ENCODE measurements at places on chromosomes 2 and 18.

DNA sequence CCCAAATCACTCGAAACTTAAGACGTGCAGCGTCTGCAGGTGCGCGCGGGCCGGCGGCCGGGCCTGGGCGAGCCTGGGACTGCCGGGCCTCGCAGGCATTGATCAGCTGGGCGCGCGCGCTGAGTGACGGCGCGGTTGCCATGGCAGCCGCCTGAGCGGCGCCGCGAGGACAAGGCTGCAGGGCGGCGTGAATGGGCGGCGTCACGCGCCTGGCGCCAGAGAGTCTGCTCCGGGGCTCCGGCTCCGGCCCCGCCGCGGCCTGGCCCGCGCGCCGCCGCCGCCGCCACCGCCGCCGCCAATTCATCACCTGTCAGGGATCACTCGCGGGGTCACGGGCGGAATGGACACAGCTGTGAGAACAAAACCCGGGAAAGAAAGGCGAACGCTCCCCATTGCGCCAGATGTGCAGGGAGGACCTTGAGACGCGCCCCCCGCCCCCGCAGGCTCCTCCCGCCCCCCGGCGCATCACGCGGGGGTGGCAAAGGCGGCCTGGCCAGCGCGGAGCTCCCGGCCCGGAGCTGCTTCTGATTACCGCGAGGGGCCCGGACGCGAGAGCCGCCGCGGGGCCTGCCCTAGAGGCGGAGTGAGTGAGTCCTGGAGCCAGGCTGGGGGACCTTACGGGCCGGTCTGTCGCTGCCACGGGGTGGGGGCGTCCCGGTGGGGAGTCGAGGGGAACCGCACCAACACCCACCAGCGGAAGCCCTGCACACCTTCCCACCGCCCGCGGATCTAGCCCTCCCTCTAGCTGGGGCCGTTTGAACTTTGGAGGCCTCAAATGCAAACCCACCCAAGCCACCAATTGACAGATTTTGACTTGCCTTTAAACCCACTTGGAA, 2.9 kb upstream of the ID2 start:
- peak; percentile 89 for DNase-seq

DNA sequence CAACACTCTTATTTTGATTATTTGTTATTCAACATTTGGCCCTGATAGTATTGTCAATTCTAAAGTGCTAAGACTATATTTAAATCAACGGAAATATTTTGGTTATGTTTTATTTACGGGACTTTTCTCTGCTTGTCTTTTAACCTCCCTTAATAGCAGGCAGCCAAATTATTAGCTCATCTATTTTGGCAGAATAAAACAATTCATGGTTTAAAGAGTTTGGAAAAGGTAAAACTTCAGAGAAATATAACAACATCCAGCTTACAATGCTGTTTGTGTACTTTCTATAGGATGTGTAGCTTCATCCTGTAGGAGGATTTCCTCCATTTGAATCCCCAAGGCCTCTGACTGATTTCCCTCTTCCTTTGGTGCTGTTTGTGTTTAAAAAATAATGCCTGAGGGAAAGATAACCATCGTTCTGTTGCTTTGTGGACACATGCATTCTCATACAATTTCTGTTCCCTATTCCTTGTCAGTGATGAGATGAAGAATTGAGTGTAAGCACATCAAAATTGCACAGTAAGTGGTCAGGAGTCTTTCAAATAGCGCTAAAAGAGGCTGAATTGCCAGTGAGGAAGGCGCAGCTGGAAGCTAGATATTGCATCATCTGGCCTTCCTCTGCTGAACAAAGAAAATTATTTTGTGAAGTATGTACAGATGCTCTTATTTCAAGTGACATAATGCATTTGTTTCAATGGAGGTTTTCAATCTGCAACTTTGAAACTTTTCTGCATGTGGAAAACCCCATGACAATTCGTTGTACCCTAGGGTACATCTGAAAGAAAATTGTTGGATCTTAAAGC, 80.3 kb downstream of the CD28 start:
- DNase-seq: no peak

GRCh38 chr2:223075301-223076270, 23.6 kb downstream of the KCNE4 start:
- DNase-seq: no peak

DNA sequence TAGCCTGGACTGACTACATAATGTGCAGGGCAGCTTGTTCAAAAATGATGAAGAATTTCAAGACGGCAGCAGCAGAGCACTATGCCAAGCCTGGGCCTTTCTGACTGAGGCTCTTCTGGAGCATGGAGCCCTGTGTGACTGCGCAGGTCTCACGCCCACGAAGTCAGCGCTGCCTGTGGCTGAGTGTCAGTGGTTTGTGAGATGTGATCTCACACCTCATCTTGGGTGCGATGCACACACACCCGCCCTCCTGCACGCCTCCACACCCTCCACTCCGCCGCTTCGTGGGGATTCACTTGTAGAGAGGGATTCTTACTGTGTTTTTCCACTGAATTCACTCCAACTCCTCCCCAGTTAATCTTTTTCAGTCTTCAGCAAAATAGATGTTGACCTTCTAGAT, 103.9 kb downstream of the VIT start:
- DNase-seq: no peak

- no peak for DNase-seq
These were observed 31.1 kb upstream of the EPG5 start for GRCh38 chr18:45998244-45998643.

- no peak for DNase-seq
These were observed 123.0 kb downstream of the RTN4 start for GRCh38 chr2:54927085-54927750.

- no peak for DNase-seq
These were observed 129.7 kb upstream of the OSR1 start for GRCh38 chr2:19488009-19488691.

DNA sequence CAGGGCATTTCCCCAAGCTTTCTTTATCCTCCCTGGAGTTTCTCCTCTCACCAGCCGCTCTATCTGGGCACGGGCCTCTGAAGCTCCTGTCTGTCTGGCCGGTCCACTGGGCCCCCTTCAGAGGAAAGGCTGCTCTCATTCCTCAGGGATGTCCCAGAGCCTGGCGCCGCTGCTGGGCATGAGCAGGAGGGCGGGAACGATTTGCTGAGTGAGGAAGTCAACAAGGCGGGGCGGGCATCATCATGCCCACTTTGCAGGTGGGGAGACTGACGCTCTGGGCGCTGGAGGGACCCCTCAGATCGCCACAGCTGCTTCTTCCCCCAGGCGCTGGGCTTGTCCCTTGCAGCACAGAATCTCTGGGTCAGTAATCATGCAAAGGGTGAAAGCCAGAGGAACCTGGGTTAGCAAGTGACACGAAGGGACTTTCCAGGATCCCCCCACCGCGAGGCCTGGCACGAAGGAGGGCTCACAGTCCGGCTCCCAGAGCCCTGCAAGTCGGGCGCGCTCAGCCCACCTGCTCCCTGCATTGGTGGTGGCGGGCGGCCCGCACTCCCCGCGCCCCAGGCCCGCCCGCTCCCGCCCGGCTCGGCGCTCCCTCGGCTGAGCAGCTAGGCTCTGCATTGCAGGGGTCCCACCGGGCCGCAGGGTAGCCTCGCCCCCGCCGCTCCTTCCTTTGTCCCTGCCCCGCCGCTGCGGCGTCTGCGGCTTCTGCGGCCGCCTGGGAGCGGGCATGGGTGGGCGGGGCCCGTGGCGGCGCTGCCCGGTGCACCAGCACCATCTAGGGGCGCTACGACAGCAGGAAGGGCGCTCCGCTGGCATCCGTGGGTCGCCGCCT, 157.8 kb downstream of the CYRIA start:
- DNase-seq: peak; percentile 61

DNA sequence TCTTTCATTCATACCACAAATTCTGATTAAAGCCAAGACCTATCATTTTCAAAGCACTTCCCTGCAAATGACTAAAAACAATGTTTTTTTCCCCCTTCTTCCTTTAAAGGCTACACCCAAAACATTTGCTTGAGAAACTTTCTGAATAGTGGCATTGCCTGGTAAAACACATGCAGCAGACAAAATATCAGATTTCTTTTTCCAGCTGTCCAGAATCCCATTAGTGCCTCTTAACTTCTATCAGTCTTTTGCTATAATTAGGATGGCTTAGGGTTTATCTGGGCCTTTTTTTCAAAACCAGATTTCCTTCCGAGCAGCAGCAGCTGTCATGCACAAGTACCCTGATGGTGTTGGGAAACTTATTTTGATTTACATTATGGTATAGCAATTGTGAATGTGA, 50.6 kb downstream of the ALPK2 start:
- no peak for DNase-seq

Data from NCI-H446 (cell line).